ENCODE measurements at places on chromosomes 2 and 18.

DNA sequence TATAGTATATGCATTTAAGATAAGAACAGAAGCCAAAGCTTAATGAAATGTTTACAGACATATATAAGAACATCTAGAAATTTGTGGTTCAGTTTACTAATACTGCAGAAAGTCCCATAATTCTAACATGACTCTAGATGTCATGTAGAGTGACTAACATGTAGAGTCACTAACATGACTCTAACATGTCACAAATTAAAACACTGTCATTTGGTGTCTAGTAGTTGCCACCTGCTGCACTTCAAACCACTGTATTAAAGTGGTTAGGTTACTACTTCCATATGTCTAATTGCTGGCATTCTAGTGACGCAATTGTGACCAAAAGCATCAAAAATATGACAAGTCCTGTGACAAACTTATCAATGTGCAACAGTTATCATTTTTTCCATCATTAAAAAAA is 100.2 kb upstream of the WDR75 start:
- no peak for DNase-seq

DNA sequence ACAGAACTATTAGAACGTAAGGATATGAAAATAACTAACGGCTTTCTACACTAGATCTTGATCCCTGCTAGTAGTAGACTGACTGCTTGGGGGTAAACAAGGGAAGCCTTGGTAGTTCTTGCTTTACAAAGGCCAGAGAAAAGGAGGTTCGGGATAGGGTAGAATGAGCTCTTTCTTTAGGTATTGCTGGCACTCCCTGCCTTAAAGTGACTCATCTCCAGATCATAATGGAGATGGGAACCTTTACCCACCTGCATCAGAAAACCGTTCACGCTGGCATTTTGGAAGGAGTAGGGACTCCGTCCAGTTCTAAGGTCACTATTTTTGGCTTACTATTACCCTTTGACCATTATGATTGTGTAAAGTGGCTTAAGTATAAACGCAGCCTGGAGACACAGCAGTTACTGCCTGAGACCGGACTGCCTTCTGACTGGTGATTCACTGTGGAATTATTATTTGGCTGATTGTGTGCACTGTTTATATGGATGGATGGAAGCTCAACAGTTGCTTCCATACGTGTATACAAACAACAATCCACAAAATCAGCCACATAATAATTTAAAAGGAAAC is 482.5 kb downstream of the STK39 start:
- DNase-seq: no peak

DNA sequence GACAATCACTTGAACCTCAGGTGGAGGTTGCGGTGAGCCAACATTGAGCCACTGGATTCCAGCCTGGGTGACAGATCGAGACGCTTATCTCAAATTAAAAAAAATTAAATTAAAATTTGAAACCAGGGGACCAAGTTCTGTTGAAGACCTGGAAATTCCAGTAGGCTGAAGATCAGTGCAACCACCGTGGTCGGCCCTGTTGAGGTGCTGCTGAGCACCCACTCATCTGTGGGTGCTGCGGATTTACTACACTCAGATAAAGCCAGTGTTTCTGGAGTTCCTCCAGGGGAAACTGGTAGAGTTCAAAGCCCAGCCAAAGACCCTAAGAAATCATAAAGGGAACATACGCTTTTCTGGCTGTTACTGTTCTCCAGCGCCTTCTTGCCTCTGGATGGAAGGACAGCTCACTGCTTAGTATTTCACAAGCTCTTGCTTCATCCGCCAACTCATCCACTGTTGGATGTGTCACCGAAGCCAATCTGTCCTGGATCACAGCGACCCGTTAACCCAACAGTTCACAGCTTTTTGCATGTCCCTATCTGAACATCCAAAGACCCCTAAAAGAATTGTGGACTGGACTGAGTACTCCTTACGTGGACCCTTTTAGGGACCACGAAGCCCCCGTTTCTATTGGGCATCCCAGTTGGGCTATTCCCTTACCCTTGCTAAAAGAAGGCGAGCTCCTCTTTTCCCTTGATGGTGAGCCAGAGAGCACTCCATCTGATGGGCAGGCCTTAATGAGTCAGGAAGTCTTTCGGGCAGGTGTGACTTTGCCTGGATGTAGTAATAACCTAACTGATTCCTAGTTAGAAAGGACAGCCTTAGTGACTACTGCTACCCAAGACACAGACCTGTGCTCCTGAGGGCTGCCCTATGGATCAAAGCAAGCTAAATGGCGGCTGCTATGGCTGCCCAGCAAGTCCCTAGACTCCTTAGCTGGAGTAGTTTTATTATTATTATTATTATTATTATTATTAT is 6.0 kb upstream of the ALPP start:
- peak; percentile 64 for DNase-seq

DNA sequence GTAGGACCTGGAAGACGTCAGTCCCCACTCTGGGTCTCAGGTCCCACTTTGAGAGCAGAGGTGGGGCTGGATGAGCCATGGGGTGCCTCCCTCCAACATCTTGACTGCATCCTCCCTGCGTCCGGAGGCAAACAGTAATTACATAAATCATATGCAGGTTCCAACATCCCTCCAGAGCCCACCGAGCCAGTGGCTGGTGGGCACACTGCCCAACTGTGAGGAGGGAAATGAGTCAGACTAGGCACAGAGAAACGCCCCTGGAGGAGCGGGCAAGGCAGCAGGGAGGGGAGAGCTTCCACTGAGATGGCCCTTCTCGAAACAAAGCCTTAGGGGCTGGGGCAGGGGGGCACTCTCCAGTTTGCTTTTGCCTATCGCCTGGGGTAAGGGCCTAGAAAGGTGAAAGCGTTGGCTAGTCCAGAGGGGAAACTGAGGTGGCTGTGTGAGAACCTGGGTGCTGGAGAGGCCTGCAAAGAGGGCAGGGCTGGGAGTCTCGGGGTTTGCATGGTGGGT is 168.2 kb upstream of the MYCN start:
- DNase-seq: no peak

- peak; percentile 26 for DNase-seq
These were observed 712.8 kb downstream of the SOCS6 start for GRCh38 chr18:71001597-71001996.

- peak; percentile 24 for DNase-seq
These were observed 196.4 kb downstream of the NOL4 start for GRCh38 chr18:34028324-34028723.

GRCh38 chr2:21930226-21930625 is 806.5 kb downstream of the TDRD15 start:
- DNase-seq: no peak

DNA sequence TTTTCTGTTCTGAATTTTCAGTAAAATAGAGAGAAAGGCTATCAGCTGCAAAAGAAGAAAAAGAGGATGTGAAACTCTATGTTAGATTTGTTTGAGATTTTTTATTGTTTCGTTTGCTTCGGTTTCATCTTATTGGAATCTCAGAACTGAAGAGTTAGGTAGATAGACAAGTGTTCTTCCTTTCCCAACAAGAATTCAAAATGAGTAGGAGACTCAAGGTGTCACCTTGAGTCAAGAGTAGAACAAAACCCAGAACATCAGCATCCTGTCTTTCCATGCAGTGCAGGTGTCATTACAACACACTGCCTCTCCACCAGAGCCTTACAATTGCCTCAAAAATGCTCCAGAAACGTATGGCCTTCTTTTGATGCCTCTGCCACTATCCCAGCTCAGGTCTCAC is 21.1 kb downstream of the NBAS start:
- DNase-seq: no peak

Measured in iris pigment epithelial cell (primary cell).